ENCODE measurements at places on chromosomes 6 and 20.
A peak's percentile ranks its signal among the peaks of the same experiment; 100 is the strongest.

DNA sequence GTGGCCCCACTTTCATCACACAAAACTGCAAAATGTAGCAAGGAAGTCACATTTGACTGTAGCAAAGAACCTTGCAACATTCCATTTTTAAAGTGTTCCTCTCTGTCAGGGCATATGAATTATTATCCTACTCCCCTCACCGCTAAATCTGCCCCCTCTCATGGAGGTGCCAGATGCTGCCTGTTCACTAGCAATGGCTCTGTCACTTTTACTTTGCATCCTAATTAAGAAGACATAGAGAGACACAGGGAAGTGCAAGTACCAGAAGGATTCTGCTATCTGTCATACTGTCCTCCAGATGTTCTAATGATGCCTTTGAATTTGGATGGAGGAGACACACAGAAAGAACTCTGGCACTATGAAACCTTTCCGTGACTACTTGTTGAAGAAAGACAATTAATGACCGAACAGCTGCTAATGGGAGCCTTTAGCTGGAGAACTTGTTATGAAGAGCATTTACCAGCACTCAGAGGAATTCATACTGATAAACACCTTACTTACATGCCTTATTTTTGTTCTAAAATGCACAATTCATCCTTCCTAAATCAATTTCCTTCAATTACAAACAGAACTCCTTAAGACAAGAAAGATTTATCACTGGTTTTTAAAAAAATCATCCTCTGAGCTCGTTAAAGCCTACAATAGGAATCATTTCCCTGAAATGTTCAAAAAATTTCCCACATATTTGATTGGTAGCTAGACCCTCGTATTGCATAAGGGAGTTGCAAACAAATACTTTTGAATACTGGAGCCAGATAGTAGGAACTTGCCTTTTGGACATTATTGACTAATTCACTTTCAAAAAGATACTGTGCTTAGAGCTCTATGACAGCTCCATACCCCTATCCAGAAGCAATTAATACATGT, 292.6 kb downstream of the UBE3D start:
- no peak for DNase-seq

- no peak for DNase-seq
These were observed 23.5 kb downstream of the SNAP25 start for GRCh38 chr20:10242166-10242565.

- DNase-seq, result peak; percentile 78
These were observed 2.9 kb downstream of the RXRB start for GRCh38 chr6:33197431-33198048.

DNA sequence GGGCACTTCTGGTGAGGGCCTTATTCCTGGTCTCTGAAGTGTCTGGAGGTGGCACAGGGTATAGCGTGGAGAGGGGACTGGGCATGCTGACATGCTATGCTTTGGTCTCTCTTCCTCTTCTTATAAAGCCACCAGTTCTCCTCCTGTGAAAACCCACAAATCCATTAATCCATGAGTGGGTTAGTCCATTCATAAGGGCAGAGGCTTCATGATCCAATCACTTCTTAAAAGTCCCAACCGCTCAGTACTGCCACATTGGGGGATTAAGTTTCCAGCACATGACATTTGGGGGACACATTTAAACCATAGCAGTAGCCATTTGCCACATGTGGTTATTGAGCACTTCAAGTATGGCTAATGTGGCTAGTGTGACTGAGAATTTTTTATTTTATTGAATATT, 3.8 kb upstream of the TRIB3 start:
- no peak for DNase-seq

DNA sequence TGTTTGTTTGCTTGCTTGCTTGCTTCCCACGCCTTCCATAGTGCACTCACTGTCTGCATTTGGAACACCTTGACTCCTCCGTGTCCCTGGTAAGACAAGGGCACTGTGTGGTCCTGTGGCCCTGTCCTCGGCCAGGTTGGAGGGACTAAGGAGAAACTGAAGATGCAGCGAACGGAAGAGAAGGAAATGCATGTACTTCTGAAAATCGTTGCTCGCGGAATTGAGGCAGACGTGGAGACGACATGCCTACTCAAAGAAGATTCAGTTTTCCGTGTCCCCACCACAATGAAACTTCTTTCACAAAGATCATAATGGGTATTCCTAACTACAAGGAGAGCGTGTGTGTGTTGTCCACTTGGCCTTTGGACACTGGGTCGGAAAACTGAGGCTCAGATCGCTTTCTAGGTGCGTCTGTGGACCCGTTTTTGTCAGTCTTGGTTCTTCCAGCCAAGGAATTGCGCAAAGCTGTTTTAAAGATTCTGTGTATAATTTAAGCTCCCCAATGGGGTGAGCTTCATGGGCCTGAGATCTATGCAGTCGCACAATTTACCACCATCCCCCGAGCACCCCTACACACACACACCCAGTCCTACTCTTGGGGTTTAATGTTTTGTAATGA, 120.4 kb upstream of the ZNF184 start:
- DNase-seq, result no peak

DNA sequence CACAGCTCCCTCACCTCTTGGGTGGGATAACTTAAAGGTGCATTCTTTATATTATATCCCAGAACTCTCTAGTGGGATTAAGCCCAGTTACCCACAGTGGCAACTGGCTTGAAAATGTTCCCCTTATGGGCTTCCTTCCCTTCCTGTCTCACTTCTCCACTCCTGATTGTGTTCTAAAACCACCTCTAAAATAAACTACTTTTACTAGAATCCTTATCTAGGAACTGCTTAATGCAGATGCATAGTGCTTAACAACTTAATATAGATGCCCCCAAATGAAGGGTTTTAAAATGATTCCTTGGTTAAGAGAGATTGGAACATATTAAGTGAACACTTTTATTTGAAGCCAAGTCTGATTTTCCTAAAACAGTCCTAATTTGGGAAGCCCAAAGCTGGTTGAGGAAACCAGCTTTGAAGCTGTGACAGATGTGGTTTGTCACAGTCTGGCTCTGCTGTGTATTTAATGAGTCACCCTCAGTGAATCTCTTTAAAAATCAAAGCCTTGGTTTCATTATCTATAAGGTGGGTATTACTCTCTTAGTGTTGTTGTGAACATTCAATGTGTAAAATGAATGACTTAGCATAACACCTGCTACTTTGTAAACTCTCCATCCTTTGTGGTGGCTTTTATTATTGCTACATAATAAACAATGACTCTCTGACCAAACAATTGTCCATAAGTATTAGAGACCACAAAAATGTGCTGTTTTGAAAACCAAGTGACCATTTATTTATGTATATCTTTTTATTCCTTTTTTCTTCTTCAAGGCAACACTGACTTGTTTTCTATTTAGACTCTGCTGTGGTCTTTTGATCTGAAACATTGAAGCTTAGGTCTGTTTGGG, 24.4 kb downstream of the PLCB1 start:
- no peak for DNase-seq

DNA sequence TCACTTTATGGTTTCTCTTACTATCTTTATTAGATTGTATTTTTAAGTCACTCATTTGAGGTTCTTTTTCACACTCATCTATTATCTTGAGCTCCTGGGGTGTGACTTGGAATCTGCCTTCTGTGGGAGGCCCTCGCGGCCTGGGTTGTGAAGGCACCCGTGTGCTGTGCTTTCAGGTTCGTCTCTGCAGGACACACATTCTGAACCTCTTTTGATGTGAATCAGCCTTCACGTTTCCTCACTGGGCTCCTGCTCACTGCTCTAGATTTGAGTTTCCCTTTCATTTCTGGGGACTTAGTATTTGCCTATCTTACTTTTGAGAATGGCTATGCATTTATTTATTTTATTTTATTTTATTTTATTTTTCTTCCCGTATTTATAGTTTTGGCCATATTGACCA, 97.8 kb downstream of the PACRG start:
- DNase-seq, result no peak

- DNase-seq, result no peak
These were observed 749.3 kb downstream of the TENT5A start for GRCh38 chr6:81003156-81003555.

DNA sequence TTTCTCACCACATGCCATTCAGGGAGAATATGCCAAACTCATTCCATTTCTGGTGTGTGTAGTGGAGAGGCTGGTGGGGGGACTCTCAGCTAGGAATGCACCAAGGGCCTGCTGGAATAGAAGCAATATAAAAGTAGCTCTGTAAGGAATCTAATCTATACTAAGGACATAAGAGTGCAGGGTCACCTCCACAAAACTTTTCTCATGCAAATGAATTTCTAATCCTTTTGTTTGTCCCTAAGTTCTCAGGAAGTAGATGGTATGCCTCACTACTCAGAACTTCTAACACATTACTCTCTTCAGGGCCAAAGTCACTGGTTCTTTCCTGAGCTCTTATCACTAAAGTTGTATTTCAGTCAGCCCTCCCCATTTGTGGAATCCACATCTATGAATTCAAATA, 427.2 kb downstream of the C6orf118 start:
- no peak for DNase-seq

DNA sequence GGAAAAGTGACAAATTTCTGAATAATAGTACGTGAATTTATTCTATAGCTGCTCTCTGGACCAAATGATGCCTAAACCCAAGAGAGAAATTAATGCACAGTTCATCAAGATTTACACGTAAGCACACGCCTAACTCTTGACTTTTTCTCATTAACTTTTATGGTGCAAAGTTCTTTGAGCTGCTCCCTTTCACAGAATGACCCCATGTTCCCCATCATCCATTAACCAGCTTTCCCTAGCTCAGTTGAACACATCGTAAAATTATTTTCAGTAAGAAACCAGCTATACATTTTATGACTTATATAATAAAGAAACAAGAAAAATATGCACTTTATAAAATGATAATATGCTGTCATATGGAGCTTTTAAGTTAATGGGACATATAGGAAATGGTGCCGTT, 54.3 kb downstream of the ID4 start:
- DNase-seq, result no peak

- no peak for DNase-seq
These were observed 5.4 kb downstream of the PTPN1 start for GRCh38 chr20:50515471-50516106.

DNA sequence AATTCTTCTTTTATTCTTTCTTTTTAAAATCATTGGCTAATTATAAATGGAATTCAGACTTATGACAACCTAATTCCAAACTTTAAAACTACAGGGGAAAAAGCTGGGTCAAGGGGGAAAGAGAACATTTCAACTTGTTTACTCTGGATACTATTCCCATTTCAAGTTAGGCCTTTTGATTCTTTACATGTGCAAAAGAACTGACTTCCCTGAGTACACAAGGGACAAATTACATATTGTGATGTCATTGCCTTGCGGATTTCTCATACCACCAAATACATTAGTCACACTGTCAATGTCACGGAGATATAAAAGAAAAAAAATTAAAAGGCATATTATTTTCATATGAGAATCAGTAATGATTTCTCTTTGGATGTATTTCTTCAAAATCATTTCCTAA, 96.5 kb upstream of the TBX18 start:
- DNase-seq, result no peak

- no peak for DNase-seq
These were observed 5.9 kb upstream of the LPIN3 start for GRCh38 chr20:41334443-41335421.

- DNase-seq, result no peak
These were observed 18.9 kb upstream of the ITPR3 start for GRCh38 chr6:33602180-33602579.

- no peak for DNase-seq
These were observed 322.5 kb downstream of the HACE1 start for GRCh38 chr6:104537180-104537579.

DNA sequence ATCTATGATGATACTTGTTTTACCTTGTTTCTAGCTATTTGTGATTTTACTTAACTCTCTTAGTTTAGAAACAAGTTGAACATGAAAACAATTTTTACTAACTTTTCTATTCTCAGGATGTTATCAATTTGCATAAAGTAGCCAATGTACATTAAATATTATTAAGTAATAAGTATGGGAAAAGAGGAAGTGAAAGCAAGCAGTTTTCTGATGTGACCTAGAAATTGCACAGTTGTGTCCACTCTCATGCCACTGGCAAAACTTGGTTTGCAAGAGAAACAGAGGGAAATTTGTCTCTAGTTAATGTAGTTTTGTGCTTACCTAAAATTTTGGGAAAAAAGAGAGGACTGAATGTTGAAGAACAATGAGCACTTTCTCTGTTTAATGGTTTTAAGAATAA, 19.2 kb upstream of the TSPYL1 start:
- DNase-seq, result no peak

DNA sequence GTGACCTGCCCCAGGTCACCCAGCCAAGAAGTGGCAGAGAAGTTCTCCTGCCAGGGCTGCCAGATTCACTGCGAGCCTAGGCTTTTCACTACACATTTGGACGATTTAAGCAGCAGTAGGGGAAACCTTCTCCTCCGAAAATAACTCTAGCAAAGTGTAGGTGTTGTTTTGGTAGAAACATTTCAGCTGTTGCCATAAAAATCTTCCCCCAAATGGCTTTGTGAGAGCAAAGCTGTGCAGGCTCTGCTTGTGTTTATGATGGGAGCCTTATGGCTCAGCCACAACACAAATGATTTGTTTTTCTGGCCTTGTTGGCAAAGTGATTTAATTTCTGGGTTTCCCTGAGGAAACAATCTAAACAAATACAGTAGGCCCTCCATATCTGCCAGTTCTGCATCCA, 81.8 kb downstream of the PLCB4 start:
- no peak for DNase-seq

- no peak for DNase-seq
These were observed 3.7 kb downstream of the KIF16B start for GRCh38 chr20:16569246-16570153.

DNA sequence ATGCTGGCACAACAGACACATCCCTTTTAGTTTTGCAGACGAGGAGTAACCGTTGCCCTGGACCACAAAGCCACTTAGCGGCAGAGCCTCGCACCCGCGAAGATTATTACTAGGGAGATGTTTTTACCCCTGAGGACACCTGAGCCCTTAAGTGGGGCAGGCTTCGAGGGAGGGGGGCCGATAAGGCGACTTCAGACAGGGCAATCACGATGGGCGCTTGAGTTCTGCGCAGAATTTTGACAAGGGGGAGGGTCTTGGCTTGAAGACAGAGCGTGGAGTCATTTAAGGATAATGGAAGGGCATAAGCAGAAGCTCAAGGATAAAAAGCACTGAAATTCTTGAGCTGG, 650 bp upstream of the TTK start:
- DNase-seq, result peak; percentile 2

DNA sequence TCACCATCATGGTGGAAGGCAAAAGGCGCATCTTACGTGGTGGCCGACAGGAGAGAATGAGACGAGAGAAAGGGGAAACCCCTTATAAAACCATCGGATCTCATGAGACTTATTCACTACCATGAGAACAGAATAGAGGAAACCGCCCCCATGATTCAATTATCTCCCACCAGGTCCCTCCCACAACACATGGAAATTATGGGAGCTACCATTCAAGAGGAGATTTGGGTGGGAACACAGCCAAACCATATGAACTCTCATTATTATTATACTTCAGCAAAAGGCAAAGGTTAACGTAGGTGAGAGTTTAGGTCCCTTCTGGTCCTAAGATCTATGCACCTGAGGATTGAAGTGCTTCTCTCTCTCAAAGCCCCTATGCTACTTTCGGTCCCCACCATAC, 2.4 kb upstream of the PFDN4 start:
- no peak for DNase-seq

GRCh38 chr6:86775893-86776292, 161.4 kb upstream of the HTR1E start:
- no peak for DNase-seq

GRCh38 chr6:57068061-57068460, 21.6 kb downstream of the KIAA1586 start:
- no peak for DNase-seq

GRCh38 chr6:42537536-42537935, 26.3 kb upstream of the UBR2 start:
- DNase-seq, result no peak

- no peak for DNase-seq
These were observed 157.9 kb downstream of the OGFRL1 start for GRCh38 chr6:71446470-71446869.

Measured in GM13977 (cell line).